K562 (cell line): ENCODE measurements at places on chromosomes 11 and 22. TPM values are rescaled to one million over a fixed set of nuclear protein-coding genes. Genes with fewer than 3 reads are reported as not detected.

DNA sequence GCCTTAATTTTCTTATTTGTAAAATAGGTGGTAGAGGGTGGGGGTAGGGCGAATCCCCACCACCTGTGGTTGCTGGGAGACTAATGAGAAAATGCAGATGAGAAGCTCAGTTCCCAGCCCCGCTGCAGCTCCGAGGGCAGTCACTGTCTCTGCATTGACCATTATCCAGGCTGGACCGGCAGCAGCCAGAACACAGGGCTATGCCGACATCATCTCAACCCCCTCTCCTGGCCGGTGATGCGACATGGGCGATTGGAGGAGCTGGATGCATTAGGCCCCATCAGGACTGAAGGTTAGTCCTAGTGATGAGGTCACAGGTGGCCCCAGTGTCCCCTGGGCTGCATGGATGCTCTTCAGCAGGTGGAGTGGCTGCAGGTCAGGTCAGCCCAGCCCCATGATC is 412.4 kb downstream of the CTTN start:
- no peak for DNase-seq

GRCh38 chr11:61058583-61059259 is 43.6 kb upstream of the CD5 start:
- no peak for DNase-seq

DNA sequence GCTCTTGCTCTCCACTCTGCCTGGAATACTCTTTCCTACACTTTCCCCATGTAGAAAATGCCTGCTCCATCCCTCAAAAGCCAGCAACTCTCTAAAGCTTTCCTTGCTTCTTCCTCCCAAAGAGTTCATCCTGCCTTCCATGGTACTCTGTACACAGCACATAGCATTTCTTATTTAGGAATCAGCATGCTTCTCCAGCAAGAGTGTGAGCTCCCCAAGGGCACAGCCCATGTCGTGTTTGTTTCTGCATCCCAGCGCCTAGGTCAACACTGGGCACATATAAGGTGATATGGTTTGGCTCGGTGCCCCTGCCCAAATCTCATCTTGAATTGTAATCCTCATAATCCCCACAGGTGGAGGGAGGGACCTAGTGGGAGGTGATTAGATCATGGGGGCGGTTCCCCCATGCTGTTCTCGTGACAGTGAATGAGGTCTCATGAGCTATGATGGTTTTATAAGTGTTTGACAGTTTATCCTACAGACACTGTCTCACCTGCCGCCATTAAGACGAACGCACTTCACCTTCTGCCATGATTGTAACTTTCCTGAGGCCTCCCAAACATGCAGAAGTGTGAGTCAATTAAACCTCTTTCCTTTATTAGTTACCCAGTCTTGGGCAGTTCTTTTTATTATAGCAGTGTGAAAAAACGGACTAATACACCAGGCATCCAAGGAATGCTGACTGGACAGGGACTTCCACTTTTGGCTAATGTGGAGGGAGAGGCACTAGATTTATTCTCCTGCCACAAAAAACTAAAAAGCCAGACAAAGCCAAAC is 8.2 kb downstream of the VPS37C start:
- DNase-seq = peak; percentile 40

- DNase-seq = no peak
Measured at GRCh38 chr22:38578505-38578904, 8.5 kb upstream of the DMC1 start.

DNA sequence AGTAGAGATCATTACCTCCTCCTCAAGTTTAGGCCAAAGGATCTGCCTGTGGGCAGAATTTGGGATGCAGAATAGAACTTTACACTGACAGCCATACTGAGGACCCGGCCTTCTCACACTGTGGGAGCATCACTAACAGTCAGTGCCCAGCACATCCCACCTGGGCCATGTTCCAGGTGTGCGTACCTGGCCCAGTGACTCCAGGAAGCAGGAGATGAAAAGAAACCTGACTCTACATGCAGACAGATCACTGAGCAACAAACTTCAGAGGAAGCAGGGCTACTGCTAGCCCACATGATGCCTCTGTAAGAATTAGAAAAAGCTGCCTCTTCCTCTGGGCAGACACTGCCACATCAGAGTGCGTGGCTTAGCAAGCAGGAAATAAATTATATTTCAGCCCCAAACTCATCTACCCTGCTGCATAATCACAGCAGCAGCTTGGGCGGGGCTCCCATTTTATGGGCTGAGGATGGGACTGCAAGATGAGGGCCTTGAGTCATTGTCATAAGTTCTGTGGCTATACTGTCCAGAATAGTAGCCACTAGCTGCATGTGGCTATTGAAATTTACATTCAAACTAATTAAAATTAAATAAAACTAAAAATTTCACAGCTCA is 6.0 kb upstream of the LMO2 start:
- peak; percentile 44 for DNase-seq

GRCh38 chr11:72726266-72727220 is 25.7 kb downstream of the ARAP1 start:
- DNase-seq = no peak

GRCh38 chr22:42880815-42881214 is 23.7 kb upstream of the ARFGAP3 start:
- DNase-seq = no peak

GRCh38 chr11:68584991-68585524 is 99.3 kb upstream of the GAL start:
- DNase-seq = no peak

DNA sequence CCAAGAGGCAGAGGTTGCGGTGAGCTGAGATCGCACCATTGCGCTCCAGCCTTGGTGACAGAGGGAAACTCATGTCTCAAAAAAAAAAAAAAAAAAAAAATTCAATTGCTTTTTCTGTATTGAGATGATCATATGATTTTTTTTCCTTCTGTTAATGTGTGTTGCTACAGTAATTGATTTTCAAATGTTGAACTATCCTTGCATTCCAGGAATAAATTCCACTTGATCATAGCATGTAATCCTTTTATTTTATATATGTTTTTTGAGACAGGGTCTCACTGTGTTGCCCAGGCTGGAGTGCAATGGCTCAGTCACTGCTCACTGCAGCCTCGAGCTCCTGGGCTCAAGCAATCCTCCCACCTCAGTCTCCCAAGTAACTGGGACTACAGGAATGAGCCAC is 33.3 kb downstream of the MOV10L1 start:
- DNase-seq = no peak

GRCh38 chr11:66651016-66651415 is 12.5 kb downstream of the RBM4 start:
- DNase-seq = no peak

DEFB131B gene
- not detected in 2 replicates for total RNA-seq

MLC1 gene
- total RNA-seq = 0.54 and 0.66 TPM in 2 replicates

MOB2 gene
- total RNA-seq = 23.6 and 24.9 TPM in 2 replicates

P2RY2 gene
- not detected in 2 replicates for total RNA-seq

DTX4 gene
- total RNA-seq = 0.11 and 0.47 TPM in 2 replicates

PPP2R1B gene
- 57.3 and 57.4 TPM in 2 replicates for total RNA-seq
